ENCODE measurements at places on chromosomes 6 and 20.

GRCh38 chr20:61886721-61887595 lies 178.7 kb downstream of the TAF4 start:
- peak; percentile 46 for DNase-seq

DNA sequence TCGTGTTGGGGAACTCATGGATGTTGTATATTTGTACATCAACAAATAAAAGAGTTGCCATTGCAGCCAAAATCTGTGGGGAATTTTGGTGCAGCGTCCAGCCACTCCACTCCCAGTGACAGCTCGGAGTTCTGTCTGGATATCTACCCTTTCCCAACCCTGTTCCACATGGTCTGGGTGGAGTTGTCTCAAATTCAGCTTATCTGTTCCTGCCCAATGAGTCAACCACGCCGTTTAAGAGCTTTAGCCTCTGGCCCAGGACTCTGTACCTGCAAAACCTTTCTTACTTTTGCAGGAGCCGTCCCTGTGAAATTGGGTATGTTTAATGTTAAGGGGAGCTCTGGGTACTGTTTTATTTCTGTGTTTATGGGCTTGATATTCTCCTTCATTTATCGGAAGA lies 33.9 kb upstream of the OVOL2 start:
- DNase-seq = no peak

- DNase-seq = no peak
Measured at GRCh38 chr6:129920103-129920798, 59.1 kb upstream of the TMEM244 start.

- DNase-seq = no peak
Measured at GRCh38 chr6:126628125-126628524, 288.2 kb downstream of the CENPW start.

DNA sequence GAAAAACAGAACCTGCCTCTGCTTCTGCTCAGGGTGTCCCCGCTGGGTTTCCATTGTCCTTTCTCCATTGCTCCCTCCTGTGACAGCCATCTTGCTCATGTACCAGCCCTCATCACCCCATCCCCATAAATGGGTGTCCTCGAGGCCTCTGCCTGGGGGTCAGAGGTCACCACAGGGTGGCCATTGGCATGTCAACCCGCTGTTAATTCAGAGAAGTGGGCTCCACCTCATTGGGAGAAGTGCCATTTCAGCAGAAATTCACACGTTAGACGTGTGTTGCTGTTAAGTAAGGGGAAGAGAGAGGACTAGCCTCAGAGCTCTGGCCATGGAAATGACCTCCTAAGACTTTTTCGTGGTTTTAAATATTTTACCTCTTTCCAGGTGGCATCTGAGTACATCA lies 71.9 kb downstream of the PTPN1 start:
- DNase-seq = no peak

GRCh38 chr20:55977690-55978459 lies 27.4 kb downstream of the CBLN4 start:
- DNase-seq = no peak

DNA sequence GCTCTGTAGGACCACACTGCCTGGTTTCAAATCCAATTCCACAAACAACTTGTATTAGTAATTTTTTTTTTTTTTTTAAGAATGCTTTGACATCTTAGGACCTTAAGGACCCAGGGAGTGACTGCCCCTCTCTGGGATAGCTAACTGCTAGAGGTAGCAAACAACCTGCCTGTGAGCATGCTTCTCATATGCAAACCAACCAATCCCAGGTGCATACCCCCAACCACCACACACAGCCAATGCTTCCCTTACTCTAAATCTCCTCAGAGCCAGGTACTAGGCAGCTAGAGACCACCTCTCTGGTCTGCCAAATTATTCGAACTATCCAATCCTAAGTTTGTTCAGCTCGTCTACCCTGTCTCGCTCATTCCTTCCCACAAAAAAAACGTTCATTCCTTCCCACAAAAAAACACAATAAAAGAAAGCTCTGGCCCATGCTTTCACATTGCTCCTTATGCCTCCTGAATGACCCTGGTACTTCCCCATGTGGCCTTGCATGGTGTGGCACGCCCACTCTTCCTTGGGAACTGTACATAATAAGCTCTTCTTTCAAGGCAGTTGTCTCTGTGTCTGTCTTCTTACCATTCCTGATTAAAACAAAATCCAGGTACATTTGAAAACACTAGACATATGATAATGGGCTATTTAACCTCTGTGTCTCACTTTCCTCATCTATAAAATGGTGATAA lies 6.4 kb downstream of the SERAC1 start:
- no peak for DNase-seq

DNA sequence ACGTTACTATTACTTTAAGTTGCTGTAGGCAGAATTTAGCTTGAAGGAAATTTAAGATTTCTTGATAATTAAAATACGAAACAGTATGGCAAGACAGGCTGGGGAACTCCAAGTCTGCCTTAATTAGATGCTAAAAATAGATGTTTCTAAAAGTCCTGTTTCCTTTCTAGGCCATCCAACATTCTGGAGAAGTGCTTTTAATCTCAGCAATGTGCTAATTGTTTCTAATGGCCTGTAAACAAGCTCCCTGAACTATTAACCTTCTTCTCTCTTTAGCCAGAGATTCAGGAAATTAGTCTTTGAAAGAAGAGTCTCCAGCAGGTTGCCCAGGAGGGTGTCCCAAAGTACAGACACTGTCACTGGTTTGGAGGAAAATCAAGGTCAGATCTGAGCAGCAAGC lies 677.3 kb upstream of the AGPAT4 start:
- no peak for DNase-seq

GRCh38 chr6:166958926-166959861 lies 2.8 kb upstream of the RNASET2 start:
- no peak for DNase-seq

DNA sequence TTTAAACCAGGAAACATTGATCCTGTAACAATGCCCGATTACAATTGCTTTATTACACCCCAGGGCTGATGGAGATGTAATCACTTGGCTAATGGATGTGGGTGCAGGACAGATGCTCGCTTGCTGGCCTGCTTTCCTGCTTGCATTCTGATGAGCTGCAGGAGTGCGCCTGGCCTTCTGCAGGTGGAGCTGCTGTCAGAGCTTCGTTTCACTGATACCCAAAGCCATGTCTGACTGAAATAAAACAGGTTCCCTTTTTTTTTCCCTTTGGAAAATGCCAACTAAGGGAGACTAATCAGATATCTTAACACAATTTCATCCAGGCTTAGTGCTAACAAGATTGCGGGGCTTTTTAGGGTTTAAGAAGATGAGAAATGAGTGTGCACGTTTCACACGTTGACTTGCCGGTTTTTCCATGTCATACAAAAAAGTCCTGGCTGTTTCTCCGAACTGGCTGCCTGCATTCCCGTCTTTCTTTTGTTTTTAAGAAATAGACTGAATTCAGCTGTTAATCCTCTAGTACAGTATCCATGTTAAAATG lies 60.7 kb downstream of the VAPB start:
- no peak for DNase-seq

DNA sequence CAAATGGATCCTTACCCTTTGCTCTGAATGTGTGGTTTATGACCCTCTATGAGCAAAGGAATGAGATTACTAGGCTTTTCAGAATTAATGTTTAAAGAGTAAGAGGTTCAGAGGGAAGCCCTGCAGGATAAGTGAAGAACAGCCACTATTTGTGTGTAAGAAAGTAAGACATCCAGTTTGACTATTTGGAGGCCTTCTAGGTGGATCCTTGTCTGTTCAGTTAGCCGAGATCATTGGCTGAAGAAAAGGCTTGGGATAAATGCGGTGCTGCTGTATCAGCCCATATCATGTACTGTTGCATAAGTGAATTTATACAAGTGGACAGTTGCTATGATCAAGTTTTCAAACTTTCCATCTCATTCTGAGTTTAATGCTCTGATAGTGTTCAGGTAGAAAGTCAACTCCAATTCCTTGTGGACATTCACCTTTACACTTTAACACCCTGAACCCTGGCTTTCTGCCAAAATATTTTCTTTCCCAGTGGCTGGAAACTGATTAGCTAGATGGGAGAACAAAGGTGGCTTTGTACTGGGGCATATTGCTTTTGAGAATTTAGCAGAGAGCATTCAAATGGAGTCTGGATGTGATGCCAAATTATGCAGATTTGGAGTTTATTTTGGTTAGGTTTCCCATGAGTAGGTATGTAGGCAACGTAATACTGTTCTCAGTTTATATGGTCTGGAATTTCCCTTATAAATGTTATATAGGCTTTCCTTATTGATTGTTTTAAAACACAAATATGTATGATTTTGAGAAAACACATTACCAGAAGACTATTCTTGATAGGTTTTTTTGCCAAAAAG lies 15.0 kb downstream of the PARD6B start:
- DNase-seq = peak; percentile 51

DNA sequence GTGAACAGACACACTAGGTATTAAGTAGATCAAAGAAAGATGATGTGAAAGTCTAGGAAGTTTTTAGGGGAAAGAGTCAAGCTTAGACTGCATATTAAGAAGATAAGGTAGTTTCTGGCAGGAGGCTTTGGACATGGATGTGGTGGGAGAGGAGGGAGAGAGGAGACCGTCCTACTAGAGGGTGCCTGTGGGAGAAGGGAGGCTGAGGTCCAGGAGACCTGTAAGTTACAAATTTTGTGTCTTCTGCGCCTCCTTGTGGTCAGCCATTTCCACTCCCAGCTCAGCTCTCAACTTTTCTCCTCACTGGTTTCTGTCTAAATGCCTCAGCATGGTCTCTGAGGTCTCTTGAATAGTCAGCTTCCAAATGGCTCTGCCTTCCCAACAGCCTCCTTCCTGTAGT lies 193.5 kb downstream of the UNC5CL start:
- peak; percentile 42 for DNase-seq

DNA sequence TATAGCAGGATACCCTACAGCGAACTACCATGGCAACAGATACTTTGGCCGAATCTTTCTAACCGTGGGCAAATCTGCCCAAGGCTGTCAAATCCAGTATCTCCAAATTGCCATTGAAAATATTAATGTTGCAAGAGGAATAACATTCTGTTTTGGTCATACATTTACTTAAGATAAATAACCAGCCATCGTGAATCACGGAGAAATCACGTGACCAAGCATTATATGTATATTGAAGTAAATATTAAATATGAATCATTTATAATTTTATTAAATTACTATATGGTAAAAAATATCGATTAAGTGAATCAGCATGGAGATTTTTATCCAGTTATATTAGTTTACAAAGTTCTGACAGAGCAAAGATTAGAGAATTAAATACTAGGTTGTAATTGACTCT lies 714.6 kb upstream of the GJE1 start:
- DNase-seq = no peak

GRCh38 chr6:168671028-168671862 lies 230.3 kb downstream of the SMOC2 start:
- no peak for DNase-seq

- peak; percentile 40 for DNase-seq
Measured at GRCh38 chr6:43368259-43369160, 937 bp downstream of the ZNF318 start.

GRCh38 chr6:21751608-21752007 lies 158.1 kb downstream of the SOX4 start:
- DNase-seq = no peak

DNA sequence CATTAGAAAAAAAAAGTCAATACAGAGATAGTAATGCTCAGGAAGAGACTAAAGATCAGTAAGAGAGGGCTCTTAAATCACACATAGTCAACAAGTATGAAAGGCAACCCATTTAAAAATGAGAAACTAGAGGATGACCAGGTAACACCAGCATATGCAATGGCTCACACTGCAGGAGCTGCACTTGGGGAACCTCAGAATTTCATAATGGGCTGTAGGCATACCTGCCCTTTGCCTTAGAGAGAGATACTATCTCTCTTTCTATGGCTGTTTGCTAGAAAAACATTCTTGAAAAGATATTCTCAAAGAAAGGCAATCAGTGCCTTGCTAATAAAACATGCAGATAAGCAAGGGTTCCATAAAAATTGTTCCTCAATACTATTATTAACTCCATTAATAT lies 33.2 kb downstream of the HMGCLL1 start:
- DNase-seq = no peak

GRCh38 chr6:158660333-158660754 lies 10.5 kb downstream of the SYTL3 start:
- no peak for DNase-seq

DNA sequence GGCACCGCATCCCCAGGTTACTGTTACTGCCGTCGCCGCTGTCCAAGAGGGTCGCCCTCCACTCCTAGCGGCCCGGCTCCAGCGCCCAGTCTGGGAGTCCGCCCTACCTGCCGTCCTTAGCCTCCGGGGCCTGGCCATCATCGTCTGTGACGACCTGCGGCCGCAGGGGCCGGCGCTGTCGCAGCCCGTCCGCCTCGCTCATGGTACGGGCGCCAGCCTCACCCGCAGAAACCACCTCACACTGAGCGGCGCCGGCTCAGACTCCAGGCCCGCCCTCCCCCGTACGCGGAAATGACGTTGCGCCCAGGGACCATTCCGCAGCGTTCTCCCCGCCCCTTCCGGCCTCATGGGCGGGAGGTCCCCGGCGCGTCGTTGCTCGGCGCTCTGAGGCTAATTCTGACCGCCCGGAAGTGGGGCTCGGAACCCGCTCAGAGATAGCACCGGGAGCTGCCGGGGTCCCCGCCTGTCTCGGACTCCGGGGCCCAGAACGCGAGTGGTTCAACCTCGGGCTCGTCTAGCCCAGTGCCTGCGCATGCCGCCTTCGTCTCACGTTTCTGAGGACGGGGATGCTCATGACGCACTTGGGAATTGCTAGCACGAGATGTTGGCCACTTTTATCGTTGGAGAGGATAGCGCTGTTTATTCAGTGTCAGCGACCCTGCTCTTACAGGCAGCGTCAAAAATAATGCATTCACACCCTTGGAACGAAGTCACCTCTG lies at the start of gene APMAP:
APMAP (minus strand) TSS at position 265 of the 719 bp plus-strand sequence; CDS start at position 202, 63 bp downstream.
- peak; percentile 88 for DNase-seq

DNA sequence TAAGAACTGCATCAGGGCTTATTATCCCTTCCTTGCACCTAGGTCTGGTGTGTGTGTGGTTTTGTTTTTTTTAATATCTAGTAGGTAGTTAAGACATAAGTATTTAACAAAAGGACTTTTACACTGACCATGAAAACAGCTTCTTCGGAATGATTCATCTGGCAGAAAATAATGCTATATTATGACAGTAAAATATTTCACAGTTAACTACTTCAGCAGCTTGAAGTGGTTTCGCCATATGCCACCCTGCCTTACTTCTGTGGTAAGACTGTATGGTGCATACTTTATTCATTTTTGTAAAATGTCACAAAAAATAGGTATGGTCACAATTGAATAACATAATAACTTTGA lies 858 bp upstream of the PTPRK start:
- peak; percentile 69 for DNase-seq

Data from fibroblast of lung (primary cell).